ENCODE measurements at places on chromosomes 2 and 18.
A peak's percentile ranks its signal among the peaks of the same experiment; 100 is the strongest.

DNA sequence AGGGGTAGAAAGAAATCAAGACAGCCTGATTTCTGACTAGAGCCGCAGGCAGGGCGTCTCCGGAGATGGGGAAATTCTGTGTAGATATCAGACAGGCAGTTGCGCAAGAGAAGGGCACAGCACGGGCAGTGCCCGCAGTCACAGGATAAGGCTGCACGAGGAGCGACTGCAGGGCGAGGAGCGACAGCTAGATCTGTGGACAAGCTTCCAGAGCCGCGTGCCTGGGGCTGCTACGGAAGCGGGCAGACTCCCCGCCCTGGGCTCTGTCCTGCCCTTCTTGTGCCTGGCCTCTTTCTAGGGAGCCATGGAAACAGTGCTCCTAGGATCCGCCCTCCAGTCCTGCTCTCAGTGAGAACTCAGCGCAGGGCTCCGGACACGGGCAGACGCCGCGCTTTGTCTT lies 12.6 kb downstream of the MC5R start:
- DNase-seq = no peak

- DNase-seq = no peak
Observed at GRCh38 chr2:60298006-60298696, 255.3 kb downstream of the BCL11A start.

DNA sequence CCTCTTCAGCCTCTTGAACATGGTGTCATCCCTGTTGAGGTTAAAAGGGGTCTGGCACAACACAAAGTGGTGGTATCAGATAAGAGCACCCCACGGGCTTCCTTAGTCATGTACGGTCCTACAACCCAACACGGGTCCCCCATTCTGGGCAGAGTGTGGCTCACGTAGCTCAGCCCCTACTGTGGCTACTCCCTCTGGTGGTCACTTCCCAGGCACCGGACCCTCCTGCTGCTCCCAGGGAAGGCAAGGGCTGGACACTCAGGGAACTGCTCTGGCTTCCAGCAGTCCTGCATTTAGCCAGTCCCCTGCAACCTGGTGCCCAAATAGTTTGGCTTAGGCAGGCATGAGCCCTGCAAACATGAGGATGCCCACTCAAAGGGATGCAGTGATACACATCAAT lies 58.6 kb downstream of the GALNT14 start:
- DNase-seq = no peak

DNA sequence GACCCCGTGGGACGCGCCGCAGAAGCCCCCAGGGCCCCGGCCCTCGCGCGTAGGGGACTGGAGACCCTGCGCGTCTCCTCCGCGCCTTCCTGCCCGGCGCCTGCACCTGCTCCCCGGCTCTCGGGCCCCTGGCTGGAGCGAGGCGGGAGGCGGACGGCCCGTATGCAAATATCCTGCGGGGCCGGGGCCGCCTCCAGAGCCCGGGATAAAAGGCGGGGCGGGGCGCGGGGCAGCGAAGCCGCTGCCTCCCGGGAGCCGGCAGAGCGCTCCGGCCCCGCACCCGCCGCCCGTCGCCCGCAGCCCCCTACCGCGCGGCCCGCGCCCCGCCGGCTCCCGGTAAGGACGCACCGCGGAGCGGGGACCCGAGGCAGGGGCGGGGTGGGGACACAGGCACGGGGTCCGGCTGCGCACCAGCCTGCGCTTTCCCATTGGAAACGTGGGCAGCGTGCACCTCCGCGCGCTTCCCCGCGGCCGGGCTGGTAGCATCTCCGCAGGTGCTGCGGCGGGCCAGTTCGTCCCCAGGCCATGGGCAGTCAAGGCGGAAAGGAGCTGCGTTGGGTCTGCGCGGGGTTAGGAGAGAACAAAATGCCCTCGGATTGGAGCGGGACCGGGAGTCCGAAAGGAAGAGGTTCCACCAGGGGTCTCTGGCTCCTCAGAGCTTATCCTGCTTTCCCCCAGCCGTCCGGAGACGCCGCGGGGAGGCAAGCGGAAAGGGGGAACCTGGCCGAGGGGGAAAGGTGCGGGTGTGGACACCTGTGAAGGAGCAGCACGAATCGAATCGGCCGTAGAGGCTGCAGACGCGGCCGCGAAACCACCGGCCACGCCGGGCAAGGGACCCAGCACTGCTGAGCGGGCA lies at the start of gene ATP6V1C2:
Gene ATP6V1C2, plus strand, starts transcription at position 235 of the 856 bp plus-strand sequence. CDS start 1,220 bp downstream, outside the sequence.
- DNase-seq = no peak

DNA sequence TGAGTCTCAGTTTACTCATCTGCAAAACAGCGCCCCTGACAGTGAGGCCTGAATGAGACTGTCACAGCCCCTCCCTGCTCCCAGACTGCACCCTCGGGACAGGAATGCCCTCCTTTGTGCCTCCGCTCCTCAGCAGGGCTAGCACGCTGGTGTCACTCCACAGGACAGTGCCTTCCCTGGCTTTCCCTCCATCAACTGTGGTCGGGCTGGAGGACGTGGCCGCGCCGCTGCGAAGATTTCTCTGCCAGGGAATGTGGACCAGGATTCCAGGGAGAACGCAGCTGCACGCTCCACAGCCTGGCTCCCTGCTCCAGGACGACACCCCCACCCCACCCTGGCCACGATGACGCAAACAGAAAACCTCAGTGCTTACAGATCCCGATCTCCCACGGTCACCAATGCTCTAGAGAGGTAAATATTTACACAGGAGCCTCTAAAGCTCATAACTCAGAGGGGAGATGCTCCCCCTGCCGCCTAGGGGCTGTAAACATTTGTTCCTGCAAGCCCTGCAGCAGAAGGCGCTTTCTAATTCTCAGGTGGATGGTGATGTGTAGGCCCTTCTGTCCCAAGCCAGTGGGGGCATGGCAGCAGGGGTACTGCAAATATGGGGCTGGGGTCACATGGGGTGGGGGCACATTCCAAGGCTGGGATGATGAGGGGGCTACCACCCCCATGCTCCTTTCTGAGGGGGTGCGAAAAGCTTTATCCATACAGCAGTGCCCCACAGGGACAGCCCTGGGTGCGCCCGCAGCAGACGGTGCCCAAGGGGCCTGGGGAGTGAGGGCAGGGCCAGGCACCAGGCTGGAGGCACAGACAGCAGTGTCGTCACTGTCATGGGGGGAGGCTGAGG lies 12.4 kb downstream of the HS6ST1 start:
- DNase-seq = no peak

DNA sequence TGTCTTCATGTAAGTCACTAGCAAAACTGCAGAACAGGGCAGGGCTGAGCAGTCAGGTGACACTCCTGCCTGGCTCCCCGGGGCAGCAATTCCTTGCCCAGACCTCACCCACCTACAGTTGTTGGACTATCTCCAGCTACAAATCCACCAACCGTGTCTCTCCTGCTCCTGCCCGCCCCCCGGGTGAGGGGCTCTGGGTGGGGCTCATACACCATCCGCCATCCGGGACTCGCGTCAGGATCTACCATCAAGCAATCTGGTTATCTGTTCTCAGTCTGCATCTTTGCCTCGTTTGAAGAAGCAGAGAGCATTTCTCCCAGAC lies 13.5 kb upstream of the GLI2 start:
- DNase-seq = peak; percentile 77
